ENCODE measurements at places on chromosomes 11 and 22.

DNA sequence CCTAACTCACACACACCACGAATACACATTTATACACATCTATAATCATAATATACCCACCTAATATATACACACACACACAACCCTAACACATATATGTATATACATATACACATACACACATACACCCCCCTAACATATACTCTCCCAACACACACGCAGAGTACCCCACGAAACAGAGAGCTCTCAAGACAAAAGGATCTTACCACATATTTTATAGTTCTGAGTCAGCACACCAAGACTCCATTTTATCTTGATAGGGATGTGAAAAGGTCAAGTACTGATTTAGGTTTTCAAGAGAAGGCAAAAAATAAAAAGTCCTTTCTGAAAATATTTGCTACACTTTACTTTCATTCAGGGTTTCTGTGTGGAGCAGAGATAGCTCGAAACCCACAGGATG lies 1207.2 kb downstream of the LRRC4C start:
- DNase-seq, result no peak

DNA sequence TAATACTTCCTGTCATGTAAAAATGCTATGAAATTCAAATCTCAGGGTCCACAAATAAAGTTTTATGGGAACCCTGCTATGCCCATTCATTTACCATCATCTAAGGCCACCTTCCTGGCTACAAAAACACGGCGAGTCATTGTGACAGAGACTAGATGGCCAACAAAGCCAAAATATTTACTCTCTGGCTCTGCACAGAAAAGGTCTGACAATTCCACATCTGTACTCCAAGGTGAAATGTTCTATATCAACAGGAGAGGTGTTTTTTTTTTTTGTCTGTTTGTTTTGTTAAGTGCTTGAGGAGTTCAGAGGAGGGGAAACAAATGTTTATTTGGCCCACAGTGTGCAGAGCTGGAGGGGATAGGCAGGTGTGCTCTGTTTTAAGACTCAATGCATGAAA lies 18.6 kb upstream of the TMA7B start:
- DNase-seq, result no peak

DNA sequence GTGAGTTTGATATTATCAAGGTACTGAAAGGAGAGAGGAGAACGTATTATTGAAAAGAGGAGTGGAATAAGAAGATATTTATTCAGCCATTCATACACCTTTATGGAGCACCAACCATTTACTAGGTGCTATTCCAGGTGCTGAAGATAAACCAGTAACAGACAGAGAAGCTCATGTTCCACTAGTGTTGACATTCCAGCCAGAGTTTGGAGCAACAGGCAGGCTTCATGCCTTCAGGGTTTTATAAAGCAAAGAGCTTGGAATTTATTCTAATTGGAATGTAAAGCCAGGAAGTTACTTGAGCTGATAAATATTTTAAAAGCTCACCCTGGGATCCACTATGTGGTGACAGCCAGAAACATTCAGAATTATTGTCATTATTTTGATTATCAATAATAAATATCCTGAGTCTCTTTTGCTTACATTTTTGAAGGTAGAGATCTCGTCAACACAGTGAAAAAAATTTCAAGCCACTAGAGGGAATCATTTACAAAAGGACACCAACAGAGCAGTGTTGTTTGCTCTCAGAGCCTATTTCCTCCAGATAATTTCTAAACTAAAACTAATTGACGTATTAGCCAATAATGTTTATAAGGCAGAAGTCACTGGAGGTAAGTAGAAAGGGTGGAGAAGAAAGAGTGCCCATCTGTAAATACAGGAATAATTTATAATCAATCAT lies 172.0 kb downstream of the KCNA4 start:
- no peak for DNase-seq

DNA sequence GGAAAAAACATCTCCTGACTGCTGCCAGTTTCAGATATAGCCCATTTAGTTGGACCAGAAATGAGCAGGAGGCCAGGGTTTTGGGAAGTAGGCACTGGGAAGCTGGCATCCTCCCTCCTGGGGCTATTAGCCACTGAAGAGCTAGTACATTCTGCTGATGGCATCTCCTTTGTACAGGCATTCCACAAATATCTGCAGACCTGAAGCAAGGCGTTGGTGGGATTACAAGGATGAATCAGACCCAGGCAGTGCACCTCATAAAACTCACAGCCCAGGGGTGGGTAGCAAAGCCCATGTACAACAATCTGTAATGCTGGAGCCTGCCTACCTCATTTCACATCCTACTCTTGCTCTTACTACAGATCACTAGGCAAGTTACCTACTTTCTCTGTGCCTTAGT lies 27.5 kb upstream of the POU2AF1 start:
- DNase-seq, result no peak

DNA sequence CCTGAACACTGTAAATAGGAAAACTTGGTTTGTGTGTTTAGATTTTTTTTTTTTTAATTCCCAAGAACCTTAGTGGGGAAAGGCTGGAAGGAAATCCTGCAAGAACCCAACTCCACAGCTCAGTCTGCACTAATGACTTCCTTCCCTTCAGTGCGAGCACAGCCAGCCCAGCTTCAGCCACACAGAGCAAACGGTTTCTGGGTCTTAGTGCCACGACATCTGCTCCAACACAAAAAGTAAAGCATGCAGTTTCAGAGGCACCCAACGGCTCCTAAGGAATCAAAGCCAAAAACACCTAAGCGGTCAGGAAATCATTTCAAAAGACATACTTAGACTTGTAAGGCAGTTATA lies 236.1 kb downstream of the TTC28 start:
- DNase-seq, result no peak

DNA sequence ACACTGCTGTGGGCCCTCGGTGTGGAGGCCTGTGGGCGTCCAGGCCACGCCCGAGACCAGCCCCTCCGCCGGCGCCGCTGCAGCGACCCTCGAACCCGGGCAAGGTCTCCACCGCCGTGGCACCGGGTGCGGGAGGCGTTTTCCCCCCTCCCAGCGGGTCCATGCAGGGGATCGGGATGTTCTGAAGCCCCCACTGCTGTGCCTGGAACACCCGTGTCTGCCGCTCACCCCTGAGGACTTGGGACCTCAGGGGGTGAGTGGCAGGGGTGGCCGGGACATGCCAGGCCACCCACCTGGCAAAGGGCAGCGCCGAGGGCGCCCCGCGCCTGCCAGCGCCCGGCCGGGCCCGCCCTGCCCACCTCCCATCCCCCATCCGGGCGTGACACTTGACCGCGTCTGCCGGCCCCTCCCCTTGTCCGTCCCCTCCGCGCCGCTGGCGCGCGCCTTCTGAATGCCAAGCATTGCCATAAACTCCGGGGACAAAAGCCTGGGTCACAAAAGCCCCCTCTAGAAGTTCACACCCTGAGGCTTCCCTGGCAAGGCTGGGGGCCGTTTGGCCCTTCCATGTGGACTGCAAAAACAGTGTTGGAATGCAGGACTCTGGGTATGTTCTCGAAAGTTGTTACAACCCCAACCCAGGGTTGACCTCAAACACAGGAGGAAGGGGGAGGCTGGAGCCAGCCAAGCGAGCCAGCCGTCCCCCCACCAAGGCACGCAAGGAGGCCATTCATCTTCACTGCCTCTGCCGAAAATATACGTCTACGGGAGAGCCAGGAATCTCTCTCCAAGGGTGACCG lies 819 bp upstream of the KCNQ1OT1 start:
- no peak for DNase-seq

DNA sequence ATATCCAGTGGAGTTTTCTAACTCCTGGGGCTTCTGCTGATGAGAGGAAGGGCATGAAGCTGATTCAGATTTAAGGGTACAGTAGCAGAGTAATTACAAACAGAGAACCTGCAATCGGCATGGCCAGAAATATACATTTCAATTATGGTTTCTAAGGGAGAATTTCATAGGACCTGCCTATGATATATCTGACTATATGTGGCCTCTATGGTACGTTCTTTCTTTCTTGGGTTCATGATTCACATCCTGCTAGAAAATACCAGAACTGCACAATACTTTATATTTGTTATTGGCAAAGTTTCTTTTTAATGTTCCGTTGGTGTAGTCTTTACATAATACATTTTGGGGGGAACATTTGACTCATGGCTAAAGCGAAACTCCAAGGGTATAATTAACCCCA lies 63.1 kb upstream of the TTC12 start:
- DNase-seq, result no peak

- no peak for DNase-seq
Measured at GRCh38 chr11:72821221-72821919, 7.2 kb downstream of the ATG16L2 start.

DNA sequence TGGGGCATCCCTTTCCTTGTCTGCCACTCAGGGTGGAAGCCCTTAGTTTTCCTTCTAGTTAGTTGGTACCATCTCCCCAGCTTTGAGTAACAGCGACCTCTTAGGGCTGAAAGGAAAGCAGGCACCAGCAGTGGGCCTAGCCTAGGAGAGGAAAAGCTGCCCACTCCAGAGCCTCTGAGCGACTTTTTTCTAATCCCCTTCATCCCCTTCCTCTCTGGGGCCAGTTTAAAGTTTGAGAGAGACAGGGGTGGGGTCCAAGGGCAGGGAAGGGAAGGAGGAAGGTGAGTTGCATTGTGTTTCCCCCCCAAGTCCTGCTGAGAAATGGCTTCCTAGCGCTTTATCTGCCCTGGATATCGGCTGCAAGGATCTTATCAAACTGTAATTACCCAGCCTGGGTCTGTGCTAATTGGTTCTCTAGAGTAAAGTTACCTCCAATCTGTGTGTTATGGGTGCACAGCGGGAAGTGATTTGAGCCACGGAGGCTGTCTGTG lies 573.9 kb upstream of the CADM1 start:
- DNase-seq, result no peak

GRCh38 chr11:3825473-3826154 lies 15.1 kb downstream of the RHOG start:
- DNase-seq, result no peak

- DNase-seq, result no peak
Measured at GRCh38 chr22:27164781-27165503, 507.6 kb downstream of the MIAT start.

DNA sequence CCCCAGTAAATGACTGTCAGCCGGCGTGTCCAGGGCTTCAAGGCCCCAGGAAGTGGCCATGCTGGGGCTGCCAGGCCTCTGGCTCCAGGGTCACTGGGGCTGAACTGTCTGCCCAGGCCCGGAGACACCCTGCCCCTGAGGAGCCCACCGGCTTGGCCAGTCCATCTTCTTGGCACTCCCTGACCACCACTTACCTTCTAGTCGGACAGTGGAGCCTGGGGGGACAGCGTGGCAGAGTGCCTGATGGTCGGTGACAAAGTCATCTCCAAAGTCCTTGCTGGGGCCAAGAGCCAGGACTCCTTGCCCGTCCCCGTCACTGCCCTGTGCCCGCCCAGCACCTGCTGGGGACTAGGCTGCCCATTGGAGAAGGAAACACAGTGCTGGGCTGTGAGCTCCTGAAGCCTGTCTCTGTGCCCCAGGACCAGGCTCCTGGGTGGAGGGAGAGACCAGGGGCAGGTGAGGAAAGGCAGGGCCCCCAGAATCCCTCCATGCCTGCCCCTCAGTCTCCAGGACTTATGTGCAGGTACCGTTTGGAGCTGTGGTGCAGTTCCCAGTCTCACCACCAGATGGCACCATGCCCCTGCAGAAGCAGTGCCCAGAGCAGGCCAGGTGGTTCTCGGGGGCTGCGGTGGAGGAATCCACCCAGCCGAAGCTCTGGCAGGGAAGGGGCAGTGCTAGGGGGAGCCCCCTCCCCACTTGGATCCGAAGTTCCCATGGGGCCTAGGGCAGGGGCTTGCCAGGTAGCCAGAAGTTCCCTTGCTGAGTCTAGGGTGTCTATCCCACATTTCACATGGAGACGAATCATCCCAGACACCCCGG lies 6.0 kb upstream of the CCDC188 start:
- peak; percentile 87 for DNase-seq

GRCh38 chr11:124841201-124841600 lies 24.0 kb upstream of the ROBO3 start:
- no peak for DNase-seq

GRCh38 chr22:50727678-50728522 lies 10.1 kb upstream of the ACR start:
- DNase-seq, result no peak

- no peak for DNase-seq
Measured at GRCh38 chr22:49119551-49119952, 708.1 kb downstream of the BRD1 start.

GRCh38 chr11:18347471-18348125 lies 25.2 kb downstream of the GTF2H1 start:
- no peak for DNase-seq

DNA sequence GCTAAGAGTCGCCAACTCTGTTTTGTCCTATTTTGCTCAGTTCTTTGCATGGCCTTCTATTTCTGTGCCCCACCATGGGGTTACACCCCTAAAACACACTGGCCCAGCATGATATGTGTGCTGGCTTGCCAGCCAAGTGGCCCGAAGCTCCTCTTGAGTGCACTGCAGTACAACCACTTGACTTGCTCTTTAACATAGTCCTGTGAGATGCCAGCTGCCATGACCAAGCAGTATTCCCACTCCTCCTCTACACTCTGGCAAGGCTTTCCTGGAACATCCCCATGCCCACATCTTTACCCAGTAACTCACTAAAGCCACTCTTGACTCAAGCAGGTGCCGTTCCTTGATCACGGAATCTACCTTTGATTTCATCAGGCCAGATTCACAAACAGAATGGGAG lies 102.9 kb upstream of the GAL start:
- DNase-seq, result no peak

DNA sequence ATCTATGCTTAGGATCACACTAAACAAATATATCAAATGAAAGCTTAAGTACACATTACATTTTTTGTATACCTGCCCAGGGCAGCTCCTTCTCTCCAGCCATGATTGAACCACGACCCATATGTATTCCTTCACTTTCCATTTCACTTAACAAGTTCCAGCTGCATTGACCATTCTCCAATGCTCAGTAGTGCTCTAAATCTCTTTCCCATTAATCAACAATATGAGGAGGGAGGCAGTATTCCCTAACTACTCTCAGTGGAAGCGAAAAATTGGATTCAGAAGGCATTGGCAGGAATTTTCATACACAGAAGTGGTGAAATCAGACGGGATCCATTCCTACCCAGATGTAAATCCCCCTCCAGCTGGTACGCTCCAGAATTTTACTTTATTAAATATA lies 372.0 kb upstream of the LUZP2 start:
- no peak for DNase-seq

- no peak for DNase-seq
Measured at GRCh38 chr11:47967577-47968525, 12.5 kb upstream of the PTPRJ start.

GRCh38 chr22:32830473-32830872 lies 29.0 kb downstream of the TIMP3 start:
- DNase-seq, result no peak

GRCh38 chr11:13298765-13299164 lies 21.2 kb downstream of the BMAL1 start:
- no peak for DNase-seq
